ENCODE measurements at places on chromosomes 5 and 9.
A peak's percentile ranks its signal among the peaks of the same experiment; 100 is the strongest.

- DNase-seq: no peak
These were observed 300.5 kb downstream of the DEPDC1B start for GRCh38 chr5:60399507-60399906.

GRCh38 chr9:126490214-126490631, 123.5 kb upstream of the LMX1B start:
- DNase-seq: no peak

DNA sequence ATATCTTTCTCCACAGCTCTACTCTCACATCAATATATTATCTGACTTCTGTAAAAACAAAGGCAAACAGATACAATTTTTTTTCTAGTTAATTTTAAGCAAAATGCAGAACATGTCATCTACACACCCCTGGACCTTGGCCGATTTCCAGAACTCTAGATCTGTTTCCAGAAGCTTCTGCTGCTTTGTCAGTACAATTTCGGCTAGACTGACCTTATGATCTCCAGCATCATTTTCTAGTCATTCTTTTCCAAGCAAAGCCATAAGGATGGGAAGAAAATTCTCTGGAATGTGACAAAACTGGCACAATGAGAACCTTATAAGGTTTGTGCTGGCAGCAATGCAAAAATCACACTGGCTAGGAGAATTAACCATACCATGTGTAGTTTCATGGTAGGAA, 132.8 kb upstream of the MPDZ start:
- DNase-seq: no peak

DNA sequence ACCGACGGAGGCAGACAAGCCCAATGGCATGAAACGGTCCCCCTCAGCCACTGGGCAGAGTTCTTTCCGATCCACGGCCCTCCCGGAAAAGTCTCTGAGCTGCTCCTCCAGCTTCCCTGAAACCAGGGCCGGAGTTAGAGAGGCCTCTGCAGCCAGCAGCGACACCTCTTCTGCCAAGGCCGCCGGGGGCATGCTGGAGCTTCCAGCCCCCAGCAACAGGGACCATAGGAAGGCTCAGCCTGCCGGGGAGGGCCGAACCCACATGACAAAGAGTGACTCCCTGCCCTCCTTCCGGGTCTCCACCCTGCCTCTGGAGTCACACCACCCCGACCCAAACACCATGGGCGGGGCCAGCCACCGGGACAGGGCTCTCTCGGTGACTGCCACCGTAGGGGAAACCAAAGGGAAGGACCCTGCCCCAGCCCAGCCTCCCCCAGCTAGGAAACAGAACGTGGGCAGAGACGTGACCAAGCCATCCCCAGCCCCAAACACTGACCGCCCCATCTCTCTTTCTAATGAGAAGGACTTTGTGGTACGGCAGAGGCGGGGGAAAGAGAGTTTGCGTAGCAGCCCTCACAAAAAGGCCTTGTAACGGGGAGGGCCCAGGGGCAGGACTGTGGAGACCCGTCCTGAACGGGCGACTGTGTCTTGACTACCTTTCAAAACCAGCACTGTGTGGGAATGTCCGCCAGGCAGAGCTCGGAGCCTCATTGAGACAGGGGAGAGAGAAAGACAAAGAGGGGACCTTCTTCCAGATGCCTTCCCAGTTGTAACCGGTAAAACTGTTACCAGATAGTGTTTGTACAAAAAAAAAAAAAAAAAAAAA, 29.9 kb downstream of the CD180 start:
- DNase-seq: peak; percentile 46

DNA sequence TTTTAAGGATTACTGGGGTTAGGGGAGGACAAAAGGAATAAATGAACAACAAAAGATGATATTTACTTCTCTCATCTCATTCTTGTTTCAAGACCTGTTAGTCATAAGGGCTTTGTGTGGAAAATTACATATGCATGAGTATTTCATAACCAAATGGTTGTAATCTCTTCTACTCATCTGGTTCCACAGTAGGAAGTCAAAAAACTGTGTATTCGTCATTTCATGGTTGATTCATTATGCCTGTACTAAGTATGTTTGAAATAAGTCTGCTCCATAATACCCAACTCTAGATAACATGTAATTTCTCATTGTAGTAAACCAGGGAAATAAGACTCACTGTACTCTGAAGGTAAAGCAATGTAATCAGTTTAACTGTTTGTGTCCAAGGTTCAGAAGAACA, 212.9 kb downstream of the ARRDC3 start:
- DNase-seq: no peak

GRCh38 chr5:80054682-80055081, 19.5 kb downstream of the THBS4 start:
- no peak for DNase-seq

- no peak for DNase-seq
These were observed 1.0 kb downstream of the FOCAD start for GRCh38 chr9:20684875-20685696.

GRCh38 chr9:14301583-14302021, 12.3 kb downstream of the NFIB start:
- DNase-seq: no peak

DNA sequence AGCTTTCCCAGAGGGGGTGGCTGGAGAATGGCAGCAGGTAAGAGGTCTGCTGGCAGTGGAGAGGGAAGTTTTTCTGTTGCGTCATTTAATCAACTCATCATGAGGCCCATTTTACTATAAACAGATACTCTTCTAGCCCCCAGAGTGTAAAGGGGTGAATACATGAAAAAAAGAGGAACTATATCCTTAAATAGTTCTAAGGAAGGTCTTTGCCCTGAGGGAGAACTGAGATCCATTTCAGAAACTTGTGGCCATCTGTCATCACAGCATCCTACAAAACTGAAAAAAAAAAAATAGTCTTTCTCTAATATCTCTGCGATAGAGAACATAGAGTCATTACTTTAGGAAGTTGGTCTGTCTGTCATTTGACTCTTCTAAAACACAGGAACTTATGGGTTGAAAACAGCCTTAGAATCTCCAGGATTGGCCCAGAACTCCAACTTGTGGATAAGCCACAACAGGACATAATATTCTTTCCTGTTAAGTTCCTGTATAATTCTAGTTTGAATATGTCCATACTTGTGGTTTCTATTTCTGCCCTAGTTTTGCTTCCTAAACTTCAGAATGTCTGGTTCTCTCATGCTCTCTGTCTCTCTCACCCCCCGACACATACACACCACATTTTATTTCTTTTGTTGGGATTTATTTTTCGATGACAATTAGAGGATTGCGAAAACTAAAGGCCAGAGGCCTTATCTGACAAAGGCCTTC, 238.5 kb upstream of the PIK3R1 start:
- DNase-seq: no peak

DNA sequence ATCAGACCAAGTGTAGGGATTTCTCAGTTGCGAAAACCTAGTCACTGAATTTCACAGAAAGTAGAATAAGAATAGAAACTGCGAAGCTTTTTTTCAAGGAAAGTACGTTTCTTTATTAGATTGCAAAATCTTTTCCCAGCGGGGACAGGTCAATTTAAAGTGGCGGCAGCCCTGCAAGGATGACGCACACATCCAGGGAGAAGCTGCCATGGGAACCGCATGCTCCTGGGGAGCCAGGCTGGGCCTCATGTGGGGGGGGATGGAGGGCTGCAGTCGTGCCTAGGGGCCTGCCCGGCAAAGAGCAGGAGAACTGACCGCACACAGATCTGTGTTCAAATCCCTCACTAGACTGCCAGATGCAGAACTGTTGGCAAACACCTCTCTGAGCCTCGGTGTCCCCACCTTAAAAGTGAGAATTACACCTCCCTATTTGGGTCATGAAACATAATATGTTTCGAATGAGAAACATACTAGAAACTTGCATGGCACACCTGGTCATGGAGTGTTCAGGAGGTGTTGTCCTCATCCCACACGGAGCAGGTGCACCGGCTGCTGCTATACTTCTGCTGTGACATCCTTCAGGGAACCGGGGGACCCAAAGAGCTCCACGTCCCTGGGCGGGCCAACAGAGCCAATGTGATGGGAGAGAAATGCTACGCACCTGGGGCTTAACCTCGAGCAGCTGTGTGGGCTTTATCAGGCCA, 127.8 kb upstream of the PHYKPL start:
- DNase-seq: no peak

DNA sequence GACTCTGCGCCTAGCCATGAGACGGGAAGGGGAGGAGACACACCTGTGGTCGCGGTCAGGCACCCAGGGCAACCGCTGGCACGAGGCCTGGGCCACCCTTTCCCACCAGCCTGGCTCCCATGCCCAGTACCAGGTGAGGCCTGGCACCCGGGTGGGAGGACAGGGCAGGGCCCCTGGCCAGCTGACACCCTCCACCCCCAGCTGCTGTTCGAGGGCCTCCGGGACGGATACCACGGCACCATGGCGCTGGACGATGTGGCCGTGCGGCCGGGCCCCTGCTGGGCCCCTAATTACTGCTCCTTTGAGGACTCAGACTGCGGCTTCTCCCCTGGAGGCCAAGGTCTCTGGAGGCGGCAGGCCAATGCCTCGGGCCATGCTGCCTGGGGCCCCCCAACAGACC, 5.0 kb downstream of the MAMDC4 start:
- DNase-seq: no peak

DNA sequence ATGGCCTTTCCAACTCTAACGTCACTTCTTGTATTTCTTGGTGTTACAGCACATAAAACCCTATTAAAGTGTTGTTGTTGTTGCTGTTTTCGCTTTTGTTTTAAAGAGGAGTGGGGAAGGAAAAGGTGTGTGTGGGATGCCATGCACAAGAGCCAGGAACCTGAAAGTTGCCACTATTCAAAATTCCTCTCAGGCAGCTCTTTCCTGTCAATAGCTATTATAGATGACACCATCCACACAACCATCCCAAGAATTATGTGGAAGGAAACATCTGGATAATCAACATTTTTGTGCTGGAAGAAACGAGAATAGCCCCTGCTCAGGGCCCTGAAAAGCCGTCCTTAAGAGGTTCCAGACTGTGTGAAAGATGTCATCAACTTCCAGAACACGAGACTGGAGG, 79.3 kb downstream of the SHB start:
- no peak for DNase-seq

GRCh38 chr5:172556262-172556661, 84.8 kb upstream of the NEURL1B start:
- DNase-seq: no peak

GRCh38 chr5:16616536-16617273, at the start of gene RETREG1:
Gene RETREG1 (minus strand): TSS chr5:16616997. CDS start chr5:16616971, 26 bp downstream.
- peak; percentile 72 for DNase-seq

GRCh38 chr5:80139466-80139972, 104.4 kb downstream of the THBS4 start:
- no peak for DNase-seq

DNA sequence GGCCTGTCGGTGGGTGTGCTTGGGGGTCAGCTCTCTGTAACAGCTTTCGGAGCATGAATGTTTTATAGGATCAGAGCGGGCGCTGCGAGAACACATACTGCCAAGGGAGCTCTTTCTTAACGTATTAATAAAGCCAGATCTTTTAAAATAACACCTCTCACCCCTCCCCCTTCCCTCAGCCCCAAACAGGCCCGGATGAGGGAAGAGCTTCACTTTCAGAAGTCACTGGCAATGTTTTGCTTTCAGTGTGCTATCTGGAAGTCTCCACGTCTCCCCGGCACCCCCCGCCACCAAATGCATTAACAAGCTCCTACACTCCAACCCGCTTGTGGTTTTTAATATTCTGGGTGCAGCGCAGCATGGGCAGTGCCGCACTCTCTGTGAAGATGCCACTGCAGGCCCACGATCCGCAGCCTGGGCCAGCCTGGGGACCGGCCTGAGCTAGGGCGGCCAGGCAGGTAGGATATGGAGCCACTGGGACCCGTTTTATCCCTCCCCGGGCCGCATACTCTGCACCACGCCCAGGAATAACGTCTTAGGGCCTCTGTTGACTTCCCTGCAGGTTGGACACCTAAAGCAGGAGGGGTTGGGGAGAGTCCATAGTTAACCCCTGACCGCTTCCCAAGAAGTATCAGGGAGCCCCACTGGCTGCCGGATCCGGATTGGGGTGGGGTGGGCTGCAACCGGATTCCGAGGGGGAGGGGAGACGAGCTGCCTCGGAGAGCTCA, 12.6 kb downstream of the NR2F1 start:
- DNase-seq: no peak

- no peak for DNase-seq
These were observed 154.2 kb downstream of the TMC1 start for GRCh38 chr9:72675586-72675985.

DNA sequence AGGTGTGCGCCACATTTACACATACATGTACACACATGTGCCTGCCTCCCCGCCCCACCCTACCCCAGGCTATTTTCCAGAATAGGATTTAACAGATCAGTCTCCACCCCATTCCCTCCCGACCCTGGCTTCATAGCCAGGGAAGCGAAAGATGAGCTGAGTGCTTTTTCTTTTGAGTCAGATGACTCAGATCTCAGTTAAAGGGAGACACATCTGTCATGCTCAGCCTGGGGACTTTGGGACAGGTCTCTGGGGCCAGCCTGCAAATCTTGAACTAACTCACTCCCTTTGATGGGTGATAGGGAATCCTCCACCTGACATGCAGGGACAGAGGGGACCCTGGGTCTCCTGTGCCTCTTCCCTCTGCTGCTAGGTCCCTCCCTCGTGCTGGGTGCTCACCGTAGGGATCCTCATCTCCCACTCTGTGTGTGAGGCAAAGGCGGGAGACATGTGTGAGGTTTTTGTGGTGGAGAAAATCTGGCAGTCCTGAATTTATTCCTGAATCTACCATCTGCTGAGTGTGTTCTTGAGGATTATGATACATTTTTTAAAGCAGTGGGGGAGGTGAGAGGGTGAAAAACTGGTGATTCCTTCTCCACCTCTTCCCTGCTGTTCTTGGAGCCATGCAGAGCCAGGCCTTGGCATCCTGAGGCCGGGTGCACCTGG, 37.7 kb downstream of the NEUROG1 start:
- no peak for DNase-seq

DNA sequence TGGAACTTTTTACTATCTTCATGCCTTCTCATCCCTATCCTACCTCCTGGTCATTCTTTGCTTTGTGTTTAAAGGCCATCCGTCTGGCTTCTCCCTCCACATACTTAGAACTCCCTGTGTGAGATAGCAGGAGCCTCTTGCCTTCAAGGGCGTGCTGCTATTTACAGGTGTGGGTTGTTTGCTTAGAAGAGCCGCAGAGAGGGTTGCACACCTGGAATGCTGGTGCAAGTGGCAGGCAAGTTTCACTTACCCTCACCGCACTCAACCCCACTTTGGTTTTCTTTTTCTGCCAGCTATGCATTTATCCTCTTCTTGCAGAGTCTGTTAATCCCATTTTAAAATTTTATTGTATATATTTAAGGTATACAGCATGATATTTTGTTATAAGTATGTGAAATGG, 12.6 kb downstream of the SKP2 start:
- no peak for DNase-seq

GRCh38 chr5:83553000-83553486, 81.5 kb downstream of the VCAN start:
- DNase-seq: no peak

- DNase-seq: no peak
These were observed 962 bp upstream of the PKN3 start for GRCh38 chr9:128701227-128701854.

DNA sequence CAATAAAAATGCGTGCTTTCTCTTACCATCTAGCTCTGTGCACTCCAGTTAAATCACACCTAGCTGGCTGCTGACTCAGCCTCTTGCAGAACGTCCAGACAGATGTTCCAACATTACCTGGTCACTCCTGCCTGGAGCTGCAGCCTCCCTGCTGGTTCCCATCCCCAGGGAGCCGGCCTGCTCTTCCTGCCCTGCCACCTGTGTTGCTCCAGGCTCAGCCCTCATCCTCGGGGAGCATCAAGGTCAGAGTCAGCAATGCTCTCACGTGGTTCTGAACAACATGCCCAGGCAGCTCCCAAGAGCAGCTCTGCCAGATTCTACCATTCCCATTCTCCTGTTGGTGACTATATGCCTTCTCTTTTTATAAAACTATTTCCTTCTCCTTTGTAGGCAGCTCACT, 81.3 kb downstream of the GADD45G start:
- no peak for DNase-seq

GRCh38 chr5:142611154-142611553, 74.7 kb downstream of the FGF1 start:
- peak; percentile 26 for DNase-seq
